HCEC 1CT (cell line): ENCODE measurements at places on chromosomes 2 and 18.

- no peak for DNase-seq
These were observed 24.3 kb downstream of the TACR1 start for GRCh38 chr2:75174981-75175380.

DNA sequence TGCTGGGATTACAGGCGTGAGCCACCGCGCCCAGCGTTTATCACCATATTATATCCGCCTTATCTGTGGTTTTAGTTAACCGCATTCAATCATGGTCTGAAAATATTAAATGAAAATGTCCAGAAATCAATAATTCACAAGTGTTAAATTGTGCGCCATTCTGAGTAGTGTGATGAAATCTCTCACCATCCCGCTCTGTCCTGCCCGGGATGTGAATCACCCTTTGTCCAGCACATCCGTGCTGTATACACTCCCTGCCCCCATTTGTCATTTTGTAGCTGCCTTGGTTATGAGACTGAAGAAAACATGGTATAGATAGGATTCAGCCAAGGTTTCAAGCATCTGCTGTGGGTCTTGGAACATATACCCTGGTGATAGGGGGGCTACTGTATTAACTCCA is 70.7 kb downstream of the TIMM21 start:
- no peak for DNase-seq

- no peak for DNase-seq
These were observed 256.0 kb downstream of the CDH20 start for GRCh38 chr18:61589053-61589723.

DNA sequence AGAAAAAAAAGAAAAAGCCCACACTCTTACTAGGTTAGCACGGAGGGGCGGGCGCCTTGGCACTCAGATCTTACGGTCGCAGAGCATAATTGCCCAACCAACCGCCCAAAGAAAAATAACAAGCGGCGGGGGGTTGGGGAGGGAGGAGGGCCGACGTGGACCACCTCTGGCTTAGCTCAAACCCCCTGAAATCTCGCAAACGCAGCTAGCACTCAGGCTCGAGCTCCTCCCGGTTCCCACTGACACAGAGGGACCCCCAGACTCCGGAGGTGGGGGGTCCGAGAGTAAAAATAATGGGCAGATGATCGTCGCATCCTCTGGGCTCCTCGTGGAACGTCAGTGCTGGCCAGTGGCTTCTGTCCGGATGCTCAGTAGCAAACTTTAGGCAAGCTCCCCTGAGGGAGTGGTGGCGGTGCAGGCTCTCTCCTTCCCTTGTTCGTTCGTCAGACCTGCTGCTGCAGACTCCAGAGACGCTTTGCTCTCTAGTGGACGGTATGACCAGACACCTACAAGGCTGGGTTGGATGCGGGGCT is 12.0 kb downstream of the CATIP start:
- no peak for DNase-seq

- DNase-seq, result peak; percentile 100
These were observed 260.2 kb upstream of the TRIB2 start for GRCh38 chr2:12456293-12457106.

GRCh38 chr2:65403529-65403915 is 28.9 kb downstream of the SPRED2 start:
- DNase-seq, result no peak

DNA sequence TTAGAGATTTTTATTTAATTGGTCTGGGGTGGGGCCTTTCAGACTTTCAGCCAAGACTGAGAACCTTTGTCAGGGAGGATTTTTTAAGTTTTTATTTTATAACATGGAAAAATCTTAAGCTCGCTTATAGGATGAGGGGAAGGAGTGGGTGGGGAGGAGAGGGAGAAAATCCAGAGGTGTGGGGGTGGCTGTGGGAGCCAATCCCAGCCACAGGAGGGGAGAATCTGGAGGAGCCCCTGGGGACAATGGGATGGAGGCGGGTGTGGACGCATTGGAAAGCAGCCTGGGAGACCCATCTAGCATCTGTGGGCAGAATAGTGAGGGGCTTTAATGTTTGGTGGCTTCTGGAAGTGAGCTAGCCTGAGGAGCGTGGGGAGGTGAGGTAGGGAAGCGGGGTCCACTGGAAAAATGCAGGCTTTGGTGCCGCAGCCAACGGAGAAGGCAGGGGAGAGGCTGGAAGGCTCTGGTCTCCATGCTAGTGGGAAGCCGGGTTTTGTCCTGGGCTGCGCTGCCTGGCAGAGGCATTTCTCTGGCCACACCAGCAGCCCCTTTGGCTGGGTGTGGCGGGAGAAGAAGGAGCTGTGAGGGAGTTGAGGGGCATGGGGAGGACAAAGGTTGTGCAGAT is 11.5 kb upstream of the INPP5D start:
- DNase-seq, result no peak

- DNase-seq, result no peak
These were observed 58.1 kb downstream of the ST3GAL5 start for GRCh38 chr2:85830645-85831044.

DNA sequence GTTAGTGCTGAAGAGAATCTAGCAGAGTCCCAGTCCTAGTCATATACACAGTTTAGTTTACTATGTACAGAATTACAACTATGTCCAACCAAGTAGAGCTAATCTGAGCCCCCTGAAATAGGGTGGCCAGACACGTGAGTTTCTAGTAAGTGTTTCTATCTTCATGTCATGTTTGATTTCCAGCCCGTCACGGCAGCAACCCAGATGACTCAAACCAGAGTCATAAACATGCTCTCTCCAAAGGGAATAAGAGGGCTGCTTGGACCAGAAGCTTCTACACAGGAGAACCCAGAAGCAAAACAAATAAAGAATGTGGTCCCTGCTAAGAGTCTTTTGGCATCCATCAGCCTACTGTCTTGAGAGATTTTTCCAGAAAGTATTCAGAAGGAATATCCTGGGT is 64.9 kb upstream of the WIPF1 start:
- peak; percentile 61 for DNase-seq

GRCh38 chr2:182553483-182553882 is 126.6 kb upstream of the PDE1A start:
- DNase-seq, result no peak

DNA sequence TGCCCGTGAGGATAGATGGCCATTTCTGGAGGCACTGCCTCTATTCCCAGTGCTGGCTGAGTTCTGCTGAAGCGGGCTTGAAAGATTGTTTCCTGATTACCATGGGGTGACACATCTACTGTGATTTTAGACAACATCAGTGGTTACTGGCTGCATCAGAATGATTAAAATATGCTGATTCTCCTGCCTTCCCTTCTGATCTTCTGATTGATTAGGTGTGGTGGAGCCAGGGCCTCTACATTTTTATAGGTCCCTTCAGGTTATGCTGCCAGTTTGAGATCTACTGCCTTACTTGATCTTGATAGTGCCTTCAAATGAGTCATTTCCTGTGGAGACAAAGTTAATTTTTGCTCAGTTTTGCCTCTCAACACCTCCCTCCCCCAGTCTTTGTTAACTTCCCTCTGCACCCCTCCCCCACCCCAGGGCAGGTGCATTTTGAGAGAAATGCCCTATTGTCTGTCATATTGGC is 31.6 kb upstream of the SNORC start:
- peak; percentile 4 for DNase-seq

GRCh38 chr2:9002637-9003365 is 683 bp downstream of the MBOAT2 start:
- DNase-seq, result peak; percentile 22

GRCh38 chr2:64904413-64905329 is 84.5 kb upstream of the SLC1A4 start:
- no peak for DNase-seq

- DNase-seq, result no peak
These were observed 146.5 kb downstream of the CABLES1 start for GRCh38 chr18:23281626-23282436.

GRCh38 chr18:55694291-55694690 is 106.3 kb upstream of the TCF4 start:
- no peak for DNase-seq

DNA sequence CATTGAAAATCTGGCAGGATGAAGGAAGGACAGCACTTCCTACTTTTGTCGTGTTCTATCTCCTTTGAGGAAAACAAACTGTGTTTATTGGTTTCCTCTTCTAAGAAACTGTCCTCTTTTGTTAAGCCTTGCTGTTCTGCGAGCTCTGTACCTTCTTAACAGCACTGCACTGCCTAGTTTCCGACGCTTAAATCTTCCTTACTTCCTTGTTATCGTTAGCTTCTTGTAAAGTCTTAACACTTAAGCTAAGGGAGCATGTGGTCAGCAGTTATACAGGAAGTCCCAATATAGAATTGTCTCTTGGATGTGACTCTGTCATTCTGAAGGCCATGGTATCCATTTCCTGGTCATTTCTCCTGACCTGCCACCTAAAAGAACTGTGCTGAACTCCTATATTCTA is 552.8 kb upstream of the NRP2 start:
- DNase-seq, result no peak

DNA sequence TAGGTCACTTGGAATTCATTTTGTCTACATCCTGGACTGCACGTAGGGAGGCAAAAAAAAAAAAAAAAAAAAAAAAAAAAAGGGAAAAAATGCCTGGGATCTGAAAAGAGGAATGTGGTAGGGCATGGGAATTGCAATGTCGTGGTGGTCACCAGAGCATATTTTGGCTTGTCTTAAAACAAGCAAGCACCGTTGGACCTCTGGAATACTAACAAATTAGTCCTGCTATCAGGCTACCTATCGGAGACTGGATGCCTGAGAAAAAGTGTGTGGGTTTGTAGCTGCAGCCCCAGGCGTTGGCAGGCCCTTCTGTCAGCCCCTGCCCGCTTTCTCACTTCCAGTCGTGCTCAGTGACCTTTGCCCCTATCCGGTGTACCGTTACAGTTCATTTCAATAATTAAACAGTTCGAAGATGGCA is 588.5 kb upstream of the ZEB2 start:
- no peak for DNase-seq

DNA sequence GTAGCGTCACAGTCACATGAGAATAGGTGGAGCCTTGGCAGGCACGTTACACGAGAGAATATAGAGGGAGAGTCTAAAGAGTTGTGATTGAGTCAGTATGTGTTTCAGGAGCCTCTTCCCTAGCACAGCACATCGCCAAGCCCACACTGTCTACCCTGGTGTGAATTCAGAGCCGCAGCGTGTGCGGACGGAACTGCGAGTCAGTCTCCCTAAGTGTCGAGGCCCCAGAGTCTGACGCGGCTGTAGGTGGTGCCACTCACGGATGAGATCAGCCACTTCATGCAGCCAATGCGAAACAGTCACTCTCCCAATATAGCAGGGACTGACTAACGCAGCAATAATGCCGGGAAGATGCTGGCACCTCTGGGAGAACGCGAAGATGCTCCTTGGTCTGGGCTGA is 587.3 kb upstream of the ID2 start:
- DNase-seq, result no peak

DNA sequence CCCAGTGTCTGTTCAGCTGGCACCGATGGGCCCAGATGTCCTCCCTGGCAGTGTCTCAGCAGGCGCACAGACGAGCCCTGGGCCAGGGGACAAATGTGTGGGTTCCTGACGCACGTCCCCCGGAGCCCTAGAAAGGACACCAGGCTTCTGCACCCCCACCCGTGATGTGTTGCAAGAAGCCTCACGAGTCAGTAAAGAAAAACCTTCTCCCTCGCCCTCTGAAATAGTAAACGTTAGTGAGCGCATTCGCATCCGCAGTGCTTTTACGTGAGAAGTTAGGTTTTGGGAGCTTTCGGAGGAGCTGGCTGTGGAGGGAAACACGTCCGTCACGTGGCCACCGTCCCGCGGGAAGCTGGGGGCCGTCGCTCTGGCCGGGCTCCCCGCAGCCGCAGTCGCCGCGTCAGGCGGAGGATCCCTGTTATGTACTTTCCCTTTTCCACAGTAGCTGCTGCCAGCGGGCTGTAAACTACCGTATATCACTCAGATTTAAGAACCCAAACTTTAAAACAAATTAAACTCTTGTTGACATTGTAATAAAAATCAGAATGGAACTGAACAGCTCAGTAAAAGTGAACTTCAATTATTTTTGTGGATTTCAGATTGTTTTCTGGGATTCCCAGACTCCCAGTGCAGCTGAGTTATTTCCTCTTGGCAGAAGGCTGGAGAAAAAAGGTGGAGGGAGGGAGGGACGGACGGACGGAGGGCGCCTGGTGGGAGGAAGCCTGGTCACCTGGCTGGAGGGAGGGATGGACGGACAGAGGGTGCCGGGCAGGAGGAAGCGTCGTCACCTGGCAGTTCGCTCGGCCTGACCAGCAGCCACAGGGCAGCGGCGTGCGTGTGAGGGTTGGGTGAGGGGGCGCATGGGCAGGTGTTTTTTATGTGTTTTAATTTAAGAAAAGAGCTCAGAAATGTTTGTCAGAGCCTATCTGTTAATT is 112.1 kb downstream of the NFATC1 start:
- no peak for DNase-seq

- DNase-seq, result no peak
These were observed 176.4 kb downstream of the MYO3B start for GRCh38 chr2:170354388-170354787.

DNA sequence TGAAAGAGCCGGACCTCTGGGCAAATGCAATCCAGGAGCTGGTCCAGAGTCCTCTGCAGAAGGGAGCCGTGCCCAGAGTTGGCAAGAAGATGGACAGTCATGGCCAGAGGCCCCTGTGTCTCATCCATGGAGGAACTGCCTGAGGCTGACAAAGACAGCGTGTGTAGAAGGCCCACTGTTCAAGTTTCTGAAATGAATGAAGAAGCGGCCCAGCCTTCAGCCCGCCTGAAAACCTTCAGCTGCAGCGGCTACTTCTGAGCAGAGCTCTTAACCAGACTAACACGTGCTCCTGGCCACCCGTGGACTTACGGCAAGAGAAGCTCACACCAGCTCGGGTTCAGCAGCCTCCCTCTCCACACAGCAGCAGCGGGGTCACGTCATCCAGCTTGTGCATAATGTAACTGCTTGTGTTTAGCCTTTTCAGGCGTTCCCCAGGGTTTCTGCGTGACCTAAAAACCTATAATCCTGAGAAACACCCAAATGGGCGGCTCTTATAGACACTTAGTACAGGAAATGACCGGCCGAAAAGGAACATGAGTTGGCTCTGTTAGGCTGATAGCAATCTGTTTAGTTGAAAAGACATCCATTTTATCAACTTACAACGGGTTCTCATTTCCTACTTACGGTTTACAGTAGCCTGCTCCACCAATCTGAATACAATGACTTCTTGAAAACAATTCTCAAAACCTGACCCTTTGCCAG is at the start of gene FAM124B:
Gene FAM124B (minus strand): TSS at position 467 of the 702 bp plus-strand sequence. CDS start 339 bp downstream, at position 128.
- DNase-seq, result peak; percentile 28

- DNase-seq, result no peak
These were observed 43.1 kb downstream of the KCTD18 start for GRCh38 chr2:200466425-200467418.

DNA sequence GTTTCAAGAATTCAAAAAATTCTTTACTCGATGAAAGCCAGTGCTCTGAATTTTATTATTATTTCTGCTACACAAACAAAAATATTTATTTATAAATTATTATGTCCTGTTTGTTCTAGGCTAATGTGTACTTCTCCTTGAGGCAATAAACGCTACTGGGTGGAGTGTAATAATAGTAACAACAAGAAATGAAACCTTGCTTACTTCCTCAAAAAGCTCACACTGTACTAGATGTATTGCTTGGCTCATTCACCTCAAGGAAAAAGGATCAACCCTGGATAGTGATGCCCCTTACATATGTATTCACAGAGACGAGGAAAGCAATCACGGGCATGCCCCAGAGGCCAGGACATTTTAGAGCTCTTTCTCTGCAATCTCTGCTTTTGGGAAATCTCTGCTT is 685.6 kb upstream of the NXPH2 start:
- DNase-seq, result no peak
